ENCODE measurements at places on chromosomes 2 and 18.

DNA sequence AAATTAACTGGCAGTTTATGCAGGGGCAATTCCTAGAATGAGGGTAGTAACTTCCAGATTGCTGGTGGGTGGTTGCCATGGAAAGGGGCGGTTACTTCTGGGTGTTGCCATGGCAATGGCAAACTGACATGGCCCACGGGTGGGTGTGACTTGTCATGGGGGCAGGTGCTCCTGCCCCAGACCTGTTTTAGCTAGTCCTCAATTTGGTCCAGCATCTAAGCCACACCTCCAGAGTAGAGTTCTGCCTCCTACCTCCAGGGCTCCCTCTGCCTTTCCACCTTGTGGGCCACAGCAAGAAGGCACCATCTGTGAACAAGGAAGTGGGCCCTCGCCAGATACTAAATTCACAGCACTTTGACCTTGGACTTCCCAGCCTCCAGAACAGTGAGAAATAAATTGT is 148.7 kb downstream of the TFCP2L1 start:
- no peak for DNase-seq

DNA sequence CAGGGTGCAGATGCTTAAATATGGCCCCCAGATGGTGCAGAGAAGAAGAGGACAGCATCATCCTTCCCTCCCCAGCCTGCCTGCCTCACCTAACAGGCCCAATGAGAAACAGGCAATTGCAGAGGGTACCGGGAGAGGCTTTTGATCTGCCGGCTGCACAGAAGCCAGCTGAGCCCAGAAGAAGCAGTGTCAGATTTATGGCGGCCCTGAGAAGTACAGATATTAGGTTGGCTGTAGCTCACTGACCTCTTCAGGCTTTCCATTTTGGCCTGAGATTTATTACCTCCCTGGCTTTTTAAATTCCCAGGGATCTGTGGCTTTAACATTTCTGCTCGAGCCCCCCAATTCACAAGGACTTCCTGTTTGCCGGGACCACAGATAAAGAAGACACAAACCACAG is 278.7 kb downstream of the EN1 start:
- no peak for DNase-seq

DNA sequence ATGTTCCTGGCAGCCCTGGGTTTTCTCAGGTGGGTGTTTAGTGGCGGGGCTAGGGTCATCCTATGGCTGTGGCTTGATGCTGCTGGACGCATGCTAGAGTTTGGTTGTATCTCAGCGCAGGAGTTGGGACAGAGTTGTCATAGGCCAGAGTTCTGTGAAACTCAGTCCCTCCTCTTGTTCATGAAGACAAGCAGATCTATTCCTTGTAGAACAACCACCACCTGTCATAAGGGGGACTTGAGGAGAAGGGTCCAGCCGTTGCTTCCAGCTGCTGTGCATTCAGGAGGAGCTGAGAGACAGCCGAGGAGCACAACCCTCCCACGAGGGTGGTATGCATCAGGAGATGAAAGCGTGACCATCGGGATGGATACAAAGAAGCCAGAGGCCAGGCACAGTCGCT is 26.4 kb downstream of the DCDC2C start:
- no peak for DNase-seq

- DNase-seq, result no peak
Measured at GRCh38 chr2:38444247-38444646, 67.2 kb upstream of the ATL2 start.

DNA sequence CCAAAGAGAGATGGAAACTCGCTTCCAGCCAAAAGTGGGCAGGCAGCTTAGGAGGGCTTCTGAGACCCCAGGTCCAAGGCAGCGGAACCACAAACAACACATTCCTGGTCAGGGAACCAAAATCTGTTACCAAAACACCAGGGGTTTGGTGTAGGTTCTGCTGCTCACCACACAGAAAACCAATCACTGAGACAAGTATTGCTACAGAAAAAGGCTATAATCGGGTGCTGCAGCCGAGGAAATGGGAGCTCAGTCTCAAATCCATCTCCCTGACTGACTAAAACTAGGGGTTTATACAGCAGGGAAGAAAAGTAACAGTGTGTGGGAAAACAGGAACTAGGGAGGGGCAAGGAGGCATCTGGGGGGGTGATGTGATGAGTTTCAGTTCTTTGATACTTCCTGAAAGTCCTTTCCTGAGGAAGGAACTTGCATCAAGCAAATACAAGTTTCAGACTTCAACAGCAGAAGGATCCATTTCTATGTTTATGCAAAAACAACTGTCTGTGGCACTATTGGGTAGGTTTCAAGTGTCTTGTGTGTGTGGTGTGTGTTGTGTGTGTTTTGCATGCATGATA is 108.0 kb downstream of the FAM168B start:
- DNase-seq, result no peak

GRCh38 chr18:48802543-48803290 is 148.0 kb downstream of the SMAD7 start:
- DNase-seq, result no peak

GRCh38 chr2:102606353-102606752 is 13.0 kb upstream of the SLC9A2 start:
- DNase-seq, result no peak

DNA sequence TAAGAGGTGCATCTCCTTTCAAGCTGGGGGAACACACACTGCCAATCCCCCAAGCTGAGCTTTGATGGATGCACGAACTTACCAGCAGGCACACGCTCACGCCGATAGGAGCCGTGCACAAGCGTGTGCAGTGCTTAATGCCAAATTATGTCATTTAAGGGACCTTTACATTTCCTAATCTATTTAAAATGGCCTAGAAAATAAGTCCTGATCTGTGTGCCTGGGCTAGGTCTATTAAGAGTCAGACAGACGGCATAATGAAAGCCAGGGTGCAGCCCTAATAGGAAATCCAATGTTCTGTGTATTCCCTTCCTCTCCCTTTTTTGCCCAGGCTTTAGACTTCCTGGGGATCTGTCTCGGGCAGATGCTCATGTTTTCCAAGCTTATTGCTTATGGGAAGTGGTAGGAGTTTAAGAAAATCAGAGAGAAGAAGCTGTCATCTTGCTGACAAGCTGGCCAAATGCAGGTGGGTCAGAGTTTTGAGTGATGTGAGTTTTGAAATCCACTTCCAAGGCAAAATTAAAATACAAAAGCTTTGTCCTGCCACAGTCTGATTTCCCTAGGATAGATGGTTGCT is 142.6 kb downstream of the MYT1L start:
- DNase-seq, result no peak

GRCh38 chr2:240142256-240142775 is 1.9 kb upstream of the OTOS start:
- no peak for DNase-seq

DNA sequence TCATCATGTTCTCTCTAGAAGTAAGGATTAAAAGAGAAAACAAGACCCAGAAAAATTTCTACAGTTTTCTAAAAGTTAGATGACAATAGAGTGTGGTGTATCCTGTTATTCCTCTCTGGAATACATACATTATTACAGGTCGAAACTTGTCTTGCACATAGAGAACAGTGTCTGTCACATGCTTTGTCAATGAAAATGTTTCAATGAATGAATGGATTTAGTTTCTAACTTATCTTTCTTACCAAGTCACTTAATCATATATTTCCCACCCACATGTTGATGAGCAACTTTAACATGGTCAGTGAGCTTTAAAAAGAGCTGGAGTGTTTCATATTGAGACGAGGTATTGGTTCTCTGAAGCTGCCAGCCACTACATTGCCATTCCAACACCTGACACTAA is 4.3 kb downstream of the DSG4 start:
- DNase-seq, result no peak

DNA sequence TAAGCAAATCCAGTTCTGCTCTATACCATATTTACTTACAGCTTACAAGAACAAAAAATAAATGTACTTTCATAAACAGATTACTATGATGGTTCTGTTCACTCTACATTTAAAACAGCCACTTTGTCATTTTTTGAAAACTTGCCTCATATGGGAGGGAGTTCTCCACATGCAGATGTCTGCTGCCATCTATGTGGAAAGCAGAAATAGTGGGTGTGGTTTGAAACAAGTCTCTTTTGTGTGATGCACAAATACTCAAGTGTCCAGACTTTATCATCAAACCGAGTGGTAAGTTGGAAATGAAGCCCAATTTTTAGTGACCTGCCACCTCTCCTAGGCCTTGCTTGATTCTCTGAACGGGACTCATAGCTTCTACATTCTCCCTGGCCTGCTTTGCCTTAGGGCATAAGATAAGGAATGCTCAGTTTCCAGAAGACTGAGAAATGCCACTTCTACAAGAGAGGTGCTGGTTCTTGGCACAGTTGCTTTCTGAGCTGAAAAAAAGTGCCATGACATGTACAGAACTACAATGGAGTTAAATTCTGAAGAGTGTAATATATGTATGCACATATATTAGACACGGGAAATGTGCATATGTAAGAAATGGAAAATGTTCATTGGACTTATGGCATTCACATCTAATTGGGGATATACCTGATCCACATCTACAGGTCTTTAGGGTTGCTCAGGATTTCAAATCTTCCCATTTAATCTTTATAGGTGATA is 221.0 kb downstream of the SLC8A1 start:
- DNase-seq, result no peak

DNA sequence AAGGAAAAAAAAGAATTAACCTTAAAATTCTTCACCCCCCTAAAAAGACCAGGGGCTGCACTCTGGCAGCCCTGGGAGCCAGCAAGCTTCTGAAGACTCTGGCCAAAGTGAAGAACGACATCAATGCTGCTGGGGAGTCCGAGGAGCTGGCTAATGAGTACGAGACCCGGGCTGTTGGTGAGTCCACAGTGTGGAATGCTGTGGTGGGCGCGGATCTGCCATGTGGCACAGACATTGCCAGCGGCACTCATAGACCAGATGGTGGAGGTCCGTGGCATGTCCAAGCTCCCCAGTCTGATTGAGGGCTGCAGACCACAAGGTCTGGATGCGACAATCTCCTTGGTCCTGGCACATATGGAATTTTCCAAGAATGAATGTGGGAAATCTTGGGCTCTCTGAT is 47.4 kb downstream of the TRPM8 start:
- DNase-seq, result no peak

GRCh38 chr2:16125614-16126516 is 185.5 kb downstream of the MYCN start:
- no peak for DNase-seq

- DNase-seq, result no peak
Measured at GRCh38 chr2:224063298-224063648, 24.2 kb upstream of the SERPINE2 start.

GRCh38 chr2:64992218-64992617 is 3.0 kb downstream of the SLC1A4 start:
- no peak for DNase-seq

- no peak for DNase-seq
Measured at GRCh38 chr2:73162856-73163391, 39.5 kb upstream of the NOTO start.

GRCh38 chr2:118721817-118722551 is 125.5 kb downstream of the EN1 start:
- no peak for DNase-seq

GRCh38 chr2:121257480-121257840 is 27.5 kb downstream of the TFCP2L1 start:
- no peak for DNase-seq

DNA sequence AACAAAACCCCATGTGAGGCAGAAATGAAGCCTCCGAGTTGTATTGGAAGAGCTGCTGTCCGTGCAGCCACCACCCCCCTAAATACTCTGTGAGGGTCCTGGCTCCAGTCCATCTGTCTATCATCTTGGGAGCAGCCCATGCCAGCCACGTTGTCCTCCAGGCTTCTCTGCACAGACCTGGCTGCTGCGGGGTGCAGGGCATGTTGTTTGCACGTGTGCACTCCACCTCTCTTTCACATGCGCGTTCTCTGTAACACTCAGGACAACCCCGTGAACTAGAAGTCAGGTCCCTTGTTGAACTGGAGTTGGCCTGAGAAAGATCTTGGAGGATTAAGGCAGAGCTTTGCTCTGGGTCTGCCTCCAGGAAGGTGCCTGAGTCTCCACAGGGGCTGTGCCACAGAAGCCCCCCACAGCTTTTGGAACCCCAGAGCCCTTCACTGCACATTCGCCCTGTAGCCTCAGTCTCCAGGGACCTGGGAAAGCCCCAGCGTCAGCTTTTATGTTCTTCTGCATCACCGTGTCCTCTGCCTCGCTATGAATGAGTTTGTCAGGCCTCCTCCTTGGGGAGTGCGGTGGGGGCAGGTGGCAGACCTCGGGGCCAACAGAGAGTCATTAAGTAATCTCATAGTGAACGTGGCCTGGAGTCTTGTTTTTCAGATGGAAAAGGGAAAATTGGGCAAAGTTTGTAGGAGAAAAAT is 16.6 kb downstream of the RTP5 start:
- DNase-seq, result no peak

- DNase-seq, result no peak
Measured at GRCh38 chr2:190653231-190653630, 4.3 kb downstream of the NAB1 start.

- DNase-seq, result no peak
Measured at GRCh38 chr2:238568455-238569440, 142.0 kb downstream of the ASB1 start.

GRCh38 chr2:131032393-131032836 is 60.8 kb downstream of the FAM168B start:
- DNase-seq, result no peak

- no peak for DNase-seq
Measured at GRCh38 chr18:80042785-80043184, 8.6 kb downstream of the RBFA start.

DNA sequence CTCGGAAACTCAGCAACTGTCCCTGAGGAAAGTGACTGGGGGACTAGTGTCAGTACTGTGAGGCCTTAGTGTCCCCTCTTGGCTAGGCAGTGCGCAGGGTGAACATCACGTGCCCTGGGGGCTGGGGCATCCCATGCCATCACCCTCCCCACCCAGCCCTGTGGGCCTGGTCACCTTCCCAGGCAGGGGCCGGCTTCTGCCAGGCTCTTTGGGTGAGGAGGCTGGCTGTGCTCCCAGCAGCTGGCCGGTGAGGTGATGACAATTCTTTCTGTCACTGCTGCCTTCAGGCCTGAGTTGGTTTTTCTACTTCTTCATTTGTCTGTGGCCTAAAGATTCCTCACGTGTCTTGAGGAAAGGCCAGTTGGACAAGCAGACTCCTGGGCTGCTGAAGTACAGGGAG is 180.8 kb downstream of the KLHL29 start:
- DNase-seq, result no peak

GRCh38 chr2:39525636-39526412 is 88.7 kb upstream of the MAP4K3 start:
- no peak for DNase-seq

GRCh38 chr2:64700133-64700809 is 46.6 kb upstream of the SERTAD2 start:
- no peak for DNase-seq

GRCh38 chr2:165675551-165675968 is 118.5 kb downstream of the GALNT3 start:
- DNase-seq, result no peak

All from AG09319 (cell line).